Activated CD8-positive, alpha-beta memory T cell treated with anti-CD3 and anti-CD28 coated beads, Interleukin-2, amount 10 ng/mL, durations not matched to agents 7 days and 5 days (primary cell): ENCODE measurements at places on chromosomes 12 and 14. TPM values are rescaled to one million over a fixed set of nuclear protein-coding genes. Genes with fewer than 3 reads are reported as not detected.
A peak's percentile ranks its signal among the peaks of the same experiment; 100 is the strongest.

GRCh38 chr14:65095633-65096205 is 6.6 kb downstream of the MAX start:
- no peak for DNase-seq

DNA sequence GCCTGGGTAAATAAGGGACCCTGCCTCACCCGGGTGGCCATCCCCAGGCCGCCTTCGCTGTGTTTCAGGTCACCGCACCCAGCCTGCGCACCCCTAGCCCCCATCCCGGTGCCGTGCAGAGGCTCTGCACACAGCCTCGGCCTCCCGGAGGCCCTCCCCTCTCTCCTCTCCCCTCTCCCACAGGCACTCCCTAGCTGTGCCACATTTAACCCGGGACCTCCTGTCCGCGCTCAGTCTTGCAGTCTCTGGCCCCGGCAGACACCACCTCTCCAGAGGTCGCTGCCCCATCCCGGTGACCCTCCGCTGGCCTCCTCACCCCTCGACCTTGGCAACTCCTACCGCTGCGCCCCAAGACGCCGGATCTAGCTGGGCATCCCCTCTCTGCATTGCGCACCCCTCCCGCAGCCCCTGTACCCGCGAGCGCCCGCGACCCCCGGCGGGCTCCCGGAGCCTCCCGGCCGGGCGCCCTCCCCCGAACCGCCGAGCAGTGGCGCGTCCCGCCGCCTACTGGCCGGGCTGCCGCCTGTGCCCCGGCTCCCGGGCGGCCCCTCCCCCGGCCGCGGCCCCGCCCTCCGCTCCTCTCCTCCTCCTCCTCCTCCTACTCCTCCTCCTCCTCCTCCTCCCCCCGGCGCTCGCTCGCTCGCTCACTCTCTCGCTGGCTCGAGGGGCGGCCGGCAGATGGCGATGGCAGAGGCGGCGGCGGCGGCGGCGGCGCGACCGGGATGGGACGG is 120.7 kb downstream of the AACS start:
- peak; percentile 78 for DNase-seq

GRCh38 chr12:94152292-94153078 is 4.1 kb downstream of the PLXNC1 start:
- DNase-seq, result no peak

DNA sequence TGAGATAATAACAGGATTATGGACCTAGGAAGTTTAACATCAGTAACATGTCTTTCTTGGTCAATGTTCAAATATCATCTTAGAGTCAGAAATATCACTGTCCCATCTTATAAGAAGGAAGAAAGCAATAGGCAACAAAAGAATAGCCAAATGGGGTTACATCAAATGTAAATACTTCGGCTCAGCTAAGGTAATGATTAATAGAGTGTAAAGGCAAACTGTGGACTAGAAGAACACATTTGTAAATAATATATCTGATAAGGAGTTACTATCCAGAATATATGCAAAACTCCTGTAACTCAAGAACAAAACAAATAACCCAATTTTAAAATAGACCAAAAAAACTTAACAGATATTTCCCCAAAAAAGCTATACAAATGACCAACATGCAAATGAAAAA is 630.3 kb downstream of the RPS29 start:
- no peak for DNase-seq

GRCh38 chr12:132074216-132074615 is 69.9 kb downstream of the DDX51 start:
- no peak for DNase-seq

DNA sequence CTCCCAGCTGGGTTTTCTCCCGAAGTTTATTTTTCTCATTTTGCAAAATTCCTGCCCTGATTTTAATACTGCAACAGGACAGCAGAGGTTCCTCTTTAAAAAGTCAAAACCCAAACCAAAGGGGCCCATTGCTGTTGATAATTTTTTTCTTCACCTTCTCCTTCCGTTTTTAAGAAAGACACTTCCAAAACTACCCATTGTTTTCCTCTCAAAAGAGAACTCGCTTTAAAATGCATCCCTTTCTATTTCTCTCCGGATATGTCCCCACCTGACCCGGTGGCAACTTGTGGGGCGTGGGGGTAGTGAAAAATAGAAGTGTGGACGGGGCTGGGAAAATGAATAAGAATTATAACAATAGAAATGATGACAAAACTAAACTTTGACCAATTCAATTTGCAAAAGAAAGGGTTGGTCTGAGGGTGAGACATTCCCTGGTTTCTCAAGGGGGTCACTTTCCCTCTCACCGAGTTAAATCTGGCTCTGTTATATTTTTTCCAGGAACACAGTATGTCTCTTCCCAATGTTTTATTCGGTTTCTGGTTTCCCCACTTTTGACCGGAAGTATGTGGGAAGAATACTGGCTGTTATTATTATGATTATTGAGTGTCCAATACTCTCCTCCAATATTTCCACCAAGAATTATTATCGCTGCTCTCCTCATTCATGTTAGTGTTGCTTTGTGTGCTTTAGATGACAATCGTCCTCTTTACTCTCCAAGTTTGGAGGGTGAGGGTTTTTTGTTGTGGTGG is 4.1 kb upstream of the TBX5 start:
- DNase-seq, result no peak

GRCh38 chr14:94670692-94671285 is 58.6 kb downstream of the SERPINA3 start:
- DNase-seq, result peak; percentile 33

DNA sequence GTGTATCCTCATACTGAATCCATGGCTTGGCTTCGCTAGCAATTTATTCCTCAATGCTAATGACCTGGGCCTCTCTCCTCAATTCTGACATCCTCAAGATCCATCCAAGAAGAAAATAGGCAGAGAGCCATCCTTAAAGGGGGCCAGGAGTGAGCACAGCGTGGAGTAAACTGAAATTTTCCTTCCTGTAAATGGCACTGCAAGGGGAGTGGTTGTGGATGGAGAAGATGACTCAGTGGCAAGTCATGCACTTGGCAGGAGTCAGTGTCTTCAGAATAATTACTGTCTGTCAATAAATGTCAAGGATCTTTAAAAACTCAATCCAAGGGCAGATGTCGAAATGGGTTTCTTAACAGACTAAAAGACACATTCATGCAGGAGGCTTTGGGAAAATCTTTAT is 88.0 kb upstream of the TMEM132C start:
- no peak for DNase-seq

GRCh38 chr12:56146492-56147460 is 5.6 kb upstream of the MYL6B start:
- DNase-seq, result no peak

GRCh38 chr12:75628916-75629315 is 117.5 kb upstream of the KRR1 start:
- no peak for DNase-seq

DNA sequence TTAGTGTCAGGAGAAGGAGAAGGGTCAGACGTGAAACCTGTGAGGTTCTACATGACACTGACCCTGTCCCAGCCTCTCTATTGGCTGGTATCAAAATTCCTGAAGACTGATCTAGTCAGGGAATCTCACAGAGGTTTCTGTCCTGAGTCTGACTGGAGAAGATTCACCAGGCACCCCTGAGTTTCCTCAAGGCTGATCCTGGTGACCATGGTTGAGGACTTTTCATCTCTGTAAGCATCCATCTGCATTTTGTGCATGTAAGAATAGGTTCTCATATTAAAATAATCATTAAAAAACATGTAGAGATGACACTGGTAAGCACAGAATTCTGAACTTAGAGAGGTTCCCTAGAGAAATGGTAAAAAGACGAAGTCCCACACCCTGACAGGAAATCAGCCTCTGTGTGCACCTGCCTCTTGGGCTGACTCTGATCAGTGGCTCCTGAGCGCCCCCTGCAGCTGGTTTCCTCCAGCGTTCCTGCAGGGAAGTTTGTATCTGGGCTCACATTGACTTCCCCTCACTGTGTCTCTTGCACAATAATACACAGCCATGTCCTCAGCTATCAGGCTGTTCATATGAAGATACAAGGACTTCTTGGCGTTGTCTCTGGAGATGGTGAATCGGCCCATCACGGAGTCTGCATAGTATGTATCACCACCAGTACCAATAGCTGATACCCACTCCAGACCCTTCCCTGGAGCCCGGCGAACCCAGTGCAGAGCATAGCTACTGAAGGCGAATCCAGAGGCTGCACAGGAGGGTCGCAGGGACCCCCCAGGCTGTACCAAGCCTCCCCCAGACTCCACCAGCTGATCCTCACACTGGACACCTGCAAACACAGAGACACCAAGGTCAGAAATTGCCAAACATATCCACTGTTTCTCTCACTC is 991.9 kb downstream of the TMEM121 start:
- peak; percentile 89 for DNase-seq

GRCh38 chr12:72203764-72204335 is 68.3 kb upstream of the TRHDE start:
- no peak for DNase-seq

DNA sequence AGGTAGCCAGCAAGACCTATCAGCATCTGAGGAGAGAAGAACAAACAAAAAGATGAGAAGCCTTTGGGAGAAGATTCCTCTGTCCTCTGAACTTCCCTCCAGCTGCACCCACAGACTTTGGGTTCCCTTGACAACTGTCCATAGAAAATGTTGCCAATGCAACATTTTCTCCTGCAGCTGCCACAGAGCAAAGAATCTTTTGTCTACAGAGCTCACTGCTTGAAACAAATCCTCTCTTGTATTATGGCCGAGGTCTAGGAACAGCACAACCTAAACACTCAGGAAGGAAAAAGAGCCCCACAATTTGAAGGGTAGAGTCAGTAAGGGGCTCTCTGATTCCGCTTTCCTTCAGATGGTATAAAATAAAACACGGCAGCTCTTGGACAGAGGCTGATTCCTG is 14.3 kb downstream of the POMT2 start:
- no peak for DNase-seq

DNA sequence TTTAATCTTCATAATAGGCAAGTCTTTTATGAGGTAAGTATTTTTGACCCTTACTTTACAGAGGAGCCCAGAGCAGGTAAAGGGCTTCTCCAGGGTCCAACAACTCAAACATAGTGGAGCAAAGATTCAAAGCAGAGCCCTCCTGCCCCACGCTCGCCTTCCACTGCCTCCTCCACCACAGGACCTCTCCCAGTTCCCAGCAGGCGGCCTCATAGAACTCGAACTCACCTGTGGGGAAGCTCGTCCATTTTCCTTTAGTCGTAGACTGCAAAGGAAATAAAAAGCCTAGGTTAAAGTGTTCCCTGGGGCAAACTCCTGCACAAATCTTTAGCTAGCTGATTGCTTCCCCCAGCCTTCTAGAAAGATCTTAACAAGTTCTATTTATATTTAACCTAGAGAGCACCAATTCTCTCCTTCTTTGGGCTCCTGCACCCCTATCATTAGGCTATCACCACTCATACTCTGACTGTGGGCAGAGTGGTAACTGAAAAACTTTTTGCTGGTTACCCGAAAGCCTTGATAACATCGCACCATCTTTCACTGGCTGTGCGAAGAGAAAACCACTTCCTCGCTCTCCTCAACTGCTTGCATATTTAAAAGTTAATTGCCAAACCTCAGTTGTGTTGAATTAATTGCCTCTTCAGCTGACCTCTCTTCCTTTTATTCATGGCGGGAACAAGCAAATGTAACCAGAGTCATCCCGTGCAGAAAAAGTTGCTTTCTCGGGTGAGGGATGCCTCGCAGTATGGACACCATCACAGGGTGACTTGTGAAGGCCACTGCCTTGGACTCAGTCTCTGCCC is 299.6 kb downstream of the DPF3 start:
- DNase-seq, result peak; percentile 88

DNA sequence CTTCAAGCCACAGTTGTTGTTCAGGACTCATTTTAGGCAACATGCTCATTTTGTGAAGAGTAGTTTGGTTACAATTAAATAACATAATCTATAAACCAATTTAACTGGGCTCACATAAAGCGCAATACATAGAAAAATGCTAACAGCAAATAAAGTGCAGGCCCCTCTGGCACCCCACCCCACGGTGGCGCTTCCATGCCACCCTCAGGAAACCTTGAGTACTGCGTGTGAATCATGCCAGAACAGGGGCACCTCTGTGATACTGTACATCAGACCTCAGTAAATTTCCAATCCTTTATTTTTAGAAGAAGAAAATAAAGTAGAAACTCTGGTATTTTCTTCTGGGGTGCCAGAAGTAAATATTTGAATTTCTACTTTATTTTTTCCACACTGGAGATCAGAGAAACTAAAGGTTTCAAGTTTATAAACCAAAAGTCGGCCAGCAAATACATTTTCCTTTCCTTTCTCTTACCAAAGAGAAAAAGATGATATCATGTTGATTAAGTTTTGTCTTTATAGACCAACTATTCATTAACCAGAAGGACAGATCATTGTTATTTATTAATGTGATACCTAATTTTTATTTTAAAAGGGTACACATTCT is 316.8 kb downstream of the PAWR start:
- no peak for DNase-seq

DNA sequence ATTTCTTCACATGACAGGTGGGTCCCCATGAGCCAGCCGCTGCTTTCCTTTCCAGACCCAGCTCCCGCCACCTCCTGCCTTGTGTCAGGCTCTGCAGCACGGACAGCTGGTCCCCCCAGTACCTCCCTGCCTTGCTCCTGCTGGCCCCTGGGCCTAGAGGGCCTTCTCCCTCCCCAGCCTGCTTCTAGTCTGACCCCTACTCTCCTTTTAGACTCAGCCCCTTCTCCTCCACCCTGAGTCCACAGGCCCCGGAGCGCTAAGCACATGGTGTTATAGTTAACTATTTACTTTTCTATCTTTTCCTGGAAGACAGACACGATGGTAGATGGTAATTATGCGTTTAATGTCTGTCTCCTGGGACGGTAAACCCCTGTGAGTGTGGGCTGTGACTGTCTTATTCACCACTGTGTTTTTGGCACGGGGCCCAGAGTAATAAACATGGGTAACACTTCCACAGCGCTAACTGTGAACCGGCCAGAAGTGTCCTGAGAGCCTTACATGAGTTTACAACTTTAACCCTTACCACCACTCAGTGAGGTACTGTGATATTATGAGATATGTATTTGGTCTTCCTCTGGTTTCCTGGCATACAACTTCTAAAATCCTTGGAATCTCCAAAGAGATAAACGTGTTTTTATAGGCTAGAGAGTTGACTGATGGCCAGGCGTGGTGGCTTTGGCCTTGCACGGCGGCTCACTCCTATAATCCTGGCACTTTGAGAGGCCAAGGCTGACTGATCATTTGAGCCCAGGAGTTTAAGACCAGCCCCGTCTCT is 41.2 kb downstream of the DGLUCY start:
- no peak for DNase-seq

GRCh38 chr12:81147292-81147919 is 69.5 kb downstream of the ACSS3 start:
- no peak for DNase-seq

- DNase-seq, result no peak
These were observed 6.0 kb downstream of the KIF26A start for GRCh38 chr14:104144453-104144790.

GRCh38 chr12:94770791-94771190 is 120.4 kb upstream of the TMCC3 start:
- DNase-seq, result no peak

- DNase-seq, result no peak
These were observed 68.2 kb downstream of the PAH start for GRCh38 chr12:102848832-102849231.

- DNase-seq, result no peak
These were observed 266.4 kb downstream of the NAV3 start for GRCh38 chr12:78096909-78097597.

- DNase-seq, result no peak
These were observed 155.4 kb upstream of the PDE3A start for GRCh38 chr12:20212658-20213555.

- DNase-seq, result no peak
These were observed 384.2 kb downstream of the ZFP36L1 start for GRCh38 chr14:68408680-68409079.

Gene KSR2
- total RNA-seq, result not detected

Gene ITPR2
- 37.7 TPM for total RNA-seq

Gene IL22
- total RNA-seq, result 0.61 TPM

Gene KCNH3
- total RNA-seq, result 1.2 TPM

Gene RPGRIP1
- not detected for total RNA-seq

Gene MRPL52
- total RNA-seq, result 107 TPM

Gene SLC25A47
- not detected for total RNA-seq
